ENCODE measurements at places on chromosomes 7 and 10.

DNA sequence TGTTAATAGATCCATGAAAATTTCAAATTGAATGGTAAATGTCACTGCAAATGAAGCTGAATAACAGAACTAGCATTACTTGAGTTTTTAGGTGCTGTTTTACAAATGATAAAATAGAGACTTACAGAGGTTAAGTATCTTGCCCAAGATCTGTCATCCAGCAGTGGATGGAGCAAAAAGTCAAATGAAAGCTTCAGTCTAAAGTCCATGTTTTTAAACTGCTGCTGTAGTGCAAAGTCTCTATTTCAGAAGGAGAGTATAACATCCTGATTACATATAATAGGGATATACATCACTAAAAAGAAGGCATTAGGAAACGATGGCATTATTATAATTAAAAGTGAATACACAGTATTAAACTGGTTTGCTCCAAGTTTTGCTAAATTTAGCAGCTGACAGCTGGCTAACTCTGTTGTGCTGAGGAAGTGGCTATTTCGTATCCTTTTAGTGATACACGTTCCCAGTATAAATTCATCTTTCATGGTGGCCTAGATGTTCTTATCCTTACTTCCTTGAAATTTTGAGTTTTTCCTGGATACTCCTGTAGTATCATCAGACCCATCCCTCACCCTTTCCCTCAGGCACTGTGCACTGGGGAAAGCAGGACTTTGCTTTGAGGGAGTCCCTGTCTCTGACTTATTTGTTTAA, 603.2 kb downstream of the MAGI2 start:
- no peak for DNase-seq

GRCh38 chr7:110650328-110650727, 440.6 kb upstream of the LRRN3 start:
- no peak for DNase-seq

- DNase-seq: no peak
These were observed 30.1 kb downstream of the TBC1D12 start for GRCh38 chr10:94432443-94432842.

DNA sequence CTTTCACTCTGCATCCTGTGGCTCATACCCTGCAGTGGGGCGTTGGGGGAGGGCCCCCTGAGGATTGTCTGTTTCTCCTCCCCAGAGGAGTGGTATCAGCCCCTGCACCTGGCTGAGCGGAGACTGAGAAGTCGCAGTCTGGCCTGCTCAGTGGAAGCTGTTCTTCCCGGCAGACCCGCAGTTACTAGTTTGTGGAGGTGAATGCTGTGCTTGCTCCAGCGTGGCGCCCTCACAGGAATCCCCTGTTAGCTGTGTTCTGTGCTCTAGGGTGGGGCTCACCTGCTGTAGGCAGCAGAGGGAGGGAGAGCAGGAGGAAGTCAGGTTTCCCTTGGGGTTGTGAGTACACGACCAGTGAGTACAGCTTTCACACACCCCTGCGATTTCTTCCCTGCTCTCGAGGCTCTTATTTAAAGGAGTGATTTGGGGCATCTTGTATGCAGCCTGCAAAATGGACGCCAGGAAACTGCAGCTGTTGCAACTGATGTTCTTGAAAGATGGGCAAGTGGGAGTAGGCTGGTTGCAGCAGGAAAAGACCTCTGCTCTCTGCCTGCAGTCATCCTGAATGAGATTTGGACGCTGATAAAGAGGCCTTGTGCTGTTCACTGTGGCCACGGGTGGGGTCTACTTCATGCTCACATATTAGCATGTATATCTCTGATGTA, 66.4 kb downstream of the HK1 start:
- peak; percentile 73 for DNase-seq

DNA sequence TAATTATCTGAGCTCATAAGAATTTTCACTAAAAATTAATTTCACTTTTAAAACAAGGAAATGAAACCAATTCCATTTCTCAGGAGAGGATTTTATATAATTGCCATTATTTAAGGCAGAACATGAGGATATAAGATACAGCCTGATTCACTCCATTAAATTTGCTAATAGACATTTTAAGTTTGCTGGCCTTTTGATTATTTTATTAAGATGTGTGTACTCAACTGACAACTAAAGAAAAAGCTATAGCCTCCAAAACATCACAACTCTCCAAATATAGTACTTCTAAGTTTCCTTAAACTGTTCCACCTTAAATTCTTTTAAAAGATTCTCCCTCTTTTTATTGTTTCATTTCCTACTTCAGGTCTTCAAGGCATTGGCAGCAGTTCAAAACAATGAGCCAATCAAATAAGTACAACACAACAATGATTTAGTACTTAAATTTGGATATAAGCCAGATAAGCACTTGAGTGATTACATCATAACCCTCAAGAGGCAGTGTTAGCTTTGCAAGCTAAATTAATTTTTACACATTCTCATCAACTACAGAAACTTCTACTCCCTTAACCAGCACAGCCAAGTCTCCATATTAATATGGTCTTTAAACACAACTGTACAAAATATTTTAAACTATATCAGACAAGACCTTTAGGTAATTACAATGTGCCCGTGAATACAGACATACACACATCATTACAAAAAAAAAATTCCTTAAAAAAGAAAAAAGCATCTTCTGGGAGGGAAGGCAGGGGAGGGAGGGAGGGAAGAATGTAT, 121.8 kb downstream of the KMT2C start:
- DNase-seq: no peak

GRCh38 chr10:112767156-112767555, 182.9 kb upstream of the TCF7L2 start:
- no peak for DNase-seq

GRCh38 chr10:129517680-129518057, 50.6 kb downstream of the MGMT start:
- no peak for DNase-seq

- no peak for DNase-seq
These were observed 242.8 kb downstream of the PHTF2 start for GRCh38 chr7:78041423-78041822.

DNA sequence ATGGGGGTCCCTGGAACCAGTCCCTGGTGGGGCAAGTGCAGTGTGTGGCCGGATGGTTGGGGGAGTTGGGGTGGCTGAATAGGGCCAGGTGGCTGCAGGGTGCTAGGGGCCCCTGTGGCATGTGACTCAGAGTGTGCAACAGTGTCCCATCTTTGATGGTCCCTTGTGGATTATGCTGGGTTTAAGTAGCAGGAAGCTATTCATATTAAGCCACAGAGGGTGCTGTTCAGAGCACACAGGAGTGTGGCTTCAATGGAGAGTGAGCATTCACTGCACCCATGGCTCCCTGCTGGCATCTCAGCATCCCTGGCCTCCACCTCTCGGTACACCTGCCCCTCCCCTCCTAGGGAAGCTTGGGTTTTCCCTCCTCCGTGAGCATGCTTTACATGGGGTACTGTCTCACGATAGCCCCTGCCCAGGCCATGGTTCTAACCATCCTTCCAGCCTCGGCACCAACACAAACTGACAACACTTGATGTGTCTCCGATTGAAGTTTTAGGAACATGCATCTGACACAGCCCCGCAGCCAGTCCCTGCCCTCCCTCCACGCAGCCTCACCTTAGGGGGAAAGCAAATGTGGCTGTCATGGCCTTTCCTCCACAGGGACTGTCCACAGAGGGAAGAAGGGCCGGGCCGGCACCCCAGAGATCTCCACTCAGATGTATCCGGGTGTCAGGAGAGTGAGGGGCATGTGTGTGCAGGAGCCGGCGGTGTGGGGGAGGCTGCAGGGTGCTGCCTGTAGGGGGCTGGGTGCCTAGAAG, 30.4 kb upstream of the PPIF start:
- peak; percentile 72 for DNase-seq

DNA sequence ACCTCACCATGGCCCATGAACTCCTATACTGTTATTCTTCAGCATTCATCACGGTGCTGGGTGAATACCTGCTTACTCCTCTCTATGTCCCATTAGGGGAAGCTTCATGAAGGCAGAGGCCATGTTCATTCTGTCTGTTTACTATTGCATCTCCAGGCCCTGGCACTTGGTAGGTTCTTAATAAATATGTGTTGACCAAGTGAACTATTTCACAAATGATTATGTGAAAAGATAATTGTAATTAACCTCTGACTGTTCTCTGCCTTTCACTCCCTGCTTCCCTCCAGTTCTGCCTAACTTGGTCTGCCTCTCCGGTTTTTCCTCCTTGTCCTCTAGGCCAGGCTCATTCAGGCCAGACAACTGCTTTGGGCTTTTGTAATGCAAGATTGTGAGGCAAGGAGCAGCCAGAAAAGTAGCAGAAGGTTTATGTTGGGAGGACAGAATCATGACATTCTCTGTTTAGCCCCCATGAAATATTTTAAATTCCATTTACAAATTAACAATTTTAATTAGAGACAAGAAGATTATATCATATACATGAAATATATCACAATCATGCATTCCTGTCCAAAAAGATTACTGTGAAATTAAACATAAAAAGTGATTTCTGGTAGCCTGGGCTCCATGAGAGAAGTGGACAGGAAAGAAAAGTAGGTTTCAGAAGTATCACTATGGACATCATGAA, 42.1 kb upstream of the PLXNA4 start:
- no peak for DNase-seq

- peak; percentile 28 for DNase-seq
These were observed 260.5 kb upstream of the AOAH start for GRCh38 chr7:36984710-36985312.

GRCh38 chr7:68484731-68485130, 1113.5 kb upstream of the AUTS2 start:
- DNase-seq: no peak

DNA sequence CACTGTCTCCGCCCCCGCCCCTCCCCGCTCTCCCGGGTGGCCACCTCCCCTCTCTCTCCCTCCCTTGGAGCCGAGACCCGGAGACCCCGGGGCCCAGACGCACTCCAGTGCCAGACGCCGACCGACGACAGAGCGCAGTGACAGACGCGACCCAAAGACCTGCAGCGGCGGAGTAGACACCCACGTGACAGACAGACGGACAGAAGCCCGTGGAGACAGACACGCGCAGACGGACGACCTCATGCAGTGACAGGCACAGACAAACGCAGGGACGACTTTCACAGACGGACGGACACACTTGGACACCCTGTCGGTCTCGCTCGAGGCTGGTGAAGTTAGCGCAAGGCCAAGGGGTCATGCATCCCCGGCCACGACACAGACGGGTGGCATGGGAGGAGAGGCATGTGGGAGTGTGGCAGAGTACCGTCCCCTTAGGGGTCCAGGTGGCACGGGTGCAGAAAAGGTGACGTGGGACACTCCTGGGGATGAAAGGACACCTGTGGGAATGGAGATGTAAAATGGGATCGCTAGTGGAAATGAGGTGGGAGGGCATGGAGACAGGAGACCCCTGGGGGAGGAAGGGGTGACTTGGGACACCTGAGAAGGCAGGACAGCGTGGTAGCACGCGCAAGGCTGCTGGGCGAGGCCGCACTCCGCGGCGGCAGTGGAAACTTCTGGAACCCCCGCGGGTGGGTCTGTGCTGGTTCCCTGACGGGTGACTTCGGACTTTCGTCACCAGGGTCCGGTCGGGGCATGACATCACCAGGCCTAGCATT, 456 bp upstream of the ACHE start:
- DNase-seq: no peak

DNA sequence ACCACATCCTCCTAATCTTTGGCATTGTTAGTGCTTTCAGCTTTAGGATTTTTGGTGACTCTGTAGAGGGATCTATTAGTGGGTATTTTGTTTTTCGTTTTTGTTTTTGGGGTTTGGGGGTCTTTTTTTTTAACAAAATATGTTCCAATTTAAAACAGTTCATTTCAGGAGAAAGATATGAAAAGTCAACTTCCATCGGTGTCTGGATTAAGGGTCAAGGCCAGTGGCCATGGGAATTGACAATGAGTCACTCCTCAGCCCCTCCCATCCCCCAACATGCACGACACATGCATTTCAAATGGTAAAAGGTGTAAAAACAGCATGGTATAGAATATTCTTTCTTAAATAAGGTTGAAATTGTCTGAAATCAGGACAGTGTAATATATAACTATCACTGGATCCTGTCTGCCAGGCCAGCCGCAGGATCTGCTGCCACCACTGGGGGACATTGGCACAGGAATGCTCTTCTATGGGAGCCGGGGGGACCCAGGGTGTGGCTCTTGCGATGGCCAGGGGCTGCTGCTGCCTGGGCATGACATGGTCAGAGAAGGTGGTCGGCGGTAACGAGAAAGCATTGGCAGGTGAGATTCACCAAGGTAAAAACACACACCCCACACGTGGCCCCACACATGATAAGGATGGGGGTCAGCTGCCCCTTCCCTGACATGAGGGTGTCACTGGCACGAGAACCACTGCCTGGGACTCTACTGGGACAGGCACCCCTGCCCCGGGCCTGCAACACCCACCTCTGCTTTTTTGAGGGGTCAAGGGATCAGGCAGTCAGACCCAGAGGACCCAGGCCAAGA, 126.2 kb upstream of the KCTD7 start:
- DNase-seq: no peak

DNA sequence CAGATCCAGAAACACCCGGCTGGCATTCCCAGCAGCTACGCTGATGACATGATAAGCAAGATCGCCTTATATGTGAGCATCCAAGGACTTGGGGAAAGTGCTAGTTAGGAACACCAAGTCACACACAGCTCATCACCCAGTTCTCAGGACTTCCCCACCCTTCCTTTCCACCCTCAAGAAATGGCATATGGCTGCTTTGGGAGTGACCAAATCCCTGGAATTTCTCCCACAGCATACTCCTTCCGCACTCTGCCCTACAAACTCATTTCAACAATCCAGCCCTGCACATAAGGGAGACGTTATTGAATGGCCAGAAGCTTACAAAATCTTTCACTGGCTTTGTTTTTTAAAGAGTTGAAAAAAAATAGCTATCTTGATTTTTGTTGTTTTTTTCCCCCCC, 4.2 kb downstream of the ITIH5 start:
- DNase-seq: no peak

GRCh38 chr10:77201135-77202106, 436.2 kb downstream of the KCNMA1 start:
- DNase-seq: no peak

- DNase-seq: no peak
These were observed 32.2 kb downstream of the MRPS33 start for GRCh38 chr7:140982508-140982907.

- DNase-seq: peak; percentile 52
These were observed 15.2 kb upstream of the FRMPD2 start for GRCh38 chr10:48289501-48290238.

DNA sequence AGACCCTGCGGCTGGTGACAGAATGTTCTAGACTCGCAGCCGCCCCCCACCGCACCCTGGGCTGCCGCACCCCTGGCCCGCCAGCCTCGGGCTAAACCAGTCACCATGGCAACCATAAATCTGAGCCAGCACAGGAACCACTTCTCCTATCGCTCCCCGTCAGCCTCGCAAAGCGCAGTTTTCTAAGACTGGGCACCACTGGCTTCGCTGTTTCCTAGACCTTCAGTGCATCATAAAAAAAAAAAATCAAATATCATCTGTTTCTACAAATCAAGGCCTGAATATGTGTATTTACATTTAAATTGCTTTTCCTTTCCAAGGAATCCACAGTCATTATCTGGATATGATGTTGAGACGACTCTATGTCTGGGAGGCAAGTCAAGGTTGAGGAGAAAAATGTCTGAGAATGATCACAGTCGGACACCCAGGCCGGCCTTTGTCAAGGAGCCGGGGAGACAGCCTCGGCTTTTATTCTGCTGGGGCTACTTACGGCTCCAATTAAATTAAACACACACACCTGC, 99.9 kb downstream of the PTPRN2 start:
- no peak for DNase-seq

- DNase-seq: no peak
These were observed 384 bp upstream of the TMEM229A start for GRCh38 chr7:124033095-124033806.

GRCh38 chr10:3995302-3996210, 210.5 kb upstream of the KLF6 start:
- DNase-seq: no peak

GRCh38 chr10:35160743-35161142, 34.1 kb downstream of the CREM start:
- no peak for DNase-seq

- DNase-seq: no peak
These were observed 110.7 kb downstream of the PLCE1 start for GRCh38 chr10:94104316-94105000.

Measured in OCI-LY7 (cell line).